ENCODE measurements at places on chromosomes 13 and 19.

- no peak for DNase-seq
Measured at GRCh38 chr19:33806434-33806881, 9.8 kb downstream of the KCTD15 start.

DNA sequence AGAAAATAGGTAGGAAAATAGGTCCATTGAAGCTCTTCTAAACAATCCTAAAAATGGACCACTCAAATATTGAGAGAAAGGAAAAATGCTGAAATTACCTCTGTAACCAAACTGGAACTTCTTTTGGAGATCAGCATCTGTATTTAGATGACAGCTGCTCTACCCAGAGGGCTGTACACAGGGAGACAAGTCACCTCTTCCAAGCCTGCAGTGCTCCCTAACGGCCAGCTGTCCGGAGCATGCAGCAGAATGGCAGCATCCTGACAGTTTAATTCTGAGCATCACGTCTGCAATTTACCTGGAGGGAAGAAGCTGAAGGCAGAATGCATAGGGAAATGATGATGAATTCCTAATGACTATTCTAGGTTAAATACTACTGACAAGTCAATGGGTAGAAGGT, 62.8 kb upstream of the DIAPH3 start:
- no peak for DNase-seq

DNA sequence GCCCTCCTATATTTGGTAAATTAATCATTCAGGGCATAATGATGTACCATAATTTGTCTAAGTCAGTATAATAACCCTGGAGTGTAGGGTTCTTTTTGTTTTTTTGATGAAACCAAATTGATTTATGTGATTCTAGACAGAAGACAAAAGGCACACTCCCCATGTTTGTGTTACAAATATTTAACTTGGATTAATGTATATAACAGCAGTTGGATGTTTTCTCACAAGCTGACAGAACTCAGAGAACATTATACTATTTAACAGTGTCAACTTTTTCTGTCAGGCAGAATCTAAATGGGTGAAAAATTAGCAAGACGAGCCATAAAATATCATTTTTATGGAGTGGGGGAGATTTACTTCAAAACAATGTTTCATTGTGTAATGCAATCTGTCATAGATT, 15.2 kb downstream of the CBY2 start:
- no peak for DNase-seq

DNA sequence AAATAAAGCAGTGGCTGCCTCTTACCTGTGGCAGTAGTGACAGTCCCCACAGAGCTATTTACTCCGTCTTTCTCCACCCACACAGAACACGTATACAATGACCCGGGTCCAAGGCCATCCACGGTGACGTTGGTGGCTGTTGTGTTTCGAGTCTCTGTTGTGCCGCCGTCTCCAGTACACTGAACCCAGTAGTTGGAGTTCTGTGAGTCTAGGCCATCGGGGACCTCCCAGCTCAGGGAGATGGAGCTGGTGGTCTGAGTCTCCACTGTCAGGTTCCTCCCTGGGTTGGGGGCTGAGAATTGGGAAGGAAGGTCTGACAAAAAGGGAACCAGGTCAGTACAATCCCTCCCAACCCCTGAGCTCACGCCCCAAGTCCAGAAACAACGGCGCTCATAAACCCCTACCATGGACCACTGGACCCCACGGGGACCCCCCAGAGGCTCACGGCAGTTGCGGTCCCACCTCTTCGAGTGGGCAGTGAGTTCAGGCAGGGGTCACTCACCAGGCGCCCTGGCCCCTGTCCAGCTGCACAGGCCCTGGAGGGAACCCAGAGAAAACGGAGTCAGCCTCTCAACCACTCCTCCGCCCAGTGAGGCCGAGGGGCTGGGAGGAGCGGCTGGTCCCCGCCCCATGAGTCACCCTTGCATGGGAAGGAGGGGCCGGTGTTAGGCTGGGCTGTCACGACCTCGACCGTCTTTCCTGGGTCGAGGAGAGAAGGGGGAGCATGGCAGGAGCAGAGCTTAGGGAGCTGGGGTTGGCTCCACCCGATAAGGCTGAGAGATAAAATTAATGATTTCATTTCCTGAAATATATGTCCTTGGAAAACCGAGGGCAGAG, 2.4 kb downstream of the PTPRH start:
- peak; percentile 45 for DNase-seq

DNA sequence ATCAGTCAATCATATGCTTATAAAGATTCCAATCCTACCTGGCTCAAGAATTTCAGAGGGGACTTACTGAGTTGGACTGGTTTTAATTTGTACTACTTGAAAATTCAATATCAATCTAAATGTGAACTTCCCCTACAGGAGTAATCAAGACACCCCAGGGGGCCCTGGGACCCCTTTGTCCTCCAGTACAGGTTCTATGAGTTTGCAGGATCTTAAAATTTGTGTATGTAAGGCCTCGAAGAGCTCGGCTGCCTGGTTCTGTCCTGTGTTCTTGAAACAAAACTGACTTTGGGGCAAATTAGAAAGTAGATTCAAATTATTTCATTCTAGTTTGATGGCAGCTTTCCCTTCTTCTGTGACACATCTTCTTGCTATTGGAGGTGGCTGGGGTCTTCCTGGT, 261.3 kb downstream of the KCNRG start:
- DNase-seq: no peak

- no peak for DNase-seq
Measured at GRCh38 chr13:35729926-35730627, 253.6 kb upstream of the MAB21L1 start.

GRCh38 chr19:10424011-10424637, 3.8 kb downstream of the PDE4A start:
- peak; percentile 61 for DNase-seq

DNA sequence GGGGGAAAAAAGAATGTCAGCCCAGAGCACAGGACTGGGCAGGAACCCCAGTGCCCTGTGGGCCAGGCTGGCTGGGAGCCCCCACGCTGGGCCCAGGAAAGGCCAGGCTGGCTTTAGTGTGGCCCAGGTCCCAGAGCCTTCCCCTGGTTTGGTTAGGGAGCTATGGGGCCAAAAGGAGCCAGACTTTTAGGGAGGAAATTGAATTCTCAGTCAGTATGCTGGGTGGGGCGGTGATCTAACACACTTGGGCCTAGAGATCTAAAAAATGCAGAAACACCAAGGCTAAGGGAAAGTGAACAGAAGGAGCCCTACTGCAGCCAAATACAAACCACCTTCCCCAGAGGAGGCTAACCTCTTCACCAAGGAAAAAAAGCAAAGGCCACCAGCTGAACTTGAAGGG, 137.5 kb downstream of the CRYL1 start:
- no peak for DNase-seq

- peak; percentile 21 for DNase-seq
Measured at GRCh38 chr19:53466726-53467484, 628 bp upstream of the ZNF813 start.

DNA sequence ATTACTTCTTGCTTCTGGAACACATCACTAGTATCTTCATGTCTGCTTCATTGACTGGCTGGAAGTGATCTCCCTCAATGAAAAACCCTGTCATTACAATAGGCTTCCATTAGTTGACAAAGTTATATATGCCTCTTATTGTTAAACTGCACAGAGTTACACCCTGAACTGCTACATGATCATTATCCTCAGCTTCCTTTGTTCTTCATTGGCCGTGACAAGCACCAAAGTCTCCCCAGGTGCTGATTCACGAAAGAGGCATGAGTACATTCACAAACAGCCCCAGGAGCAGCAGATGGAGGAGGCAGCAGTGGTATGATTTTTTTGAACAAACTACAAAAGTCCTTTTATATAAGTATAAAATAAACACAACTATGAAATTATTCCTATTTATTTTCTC, 51.4 kb downstream of the VWA8 start:
- DNase-seq: no peak

DNA sequence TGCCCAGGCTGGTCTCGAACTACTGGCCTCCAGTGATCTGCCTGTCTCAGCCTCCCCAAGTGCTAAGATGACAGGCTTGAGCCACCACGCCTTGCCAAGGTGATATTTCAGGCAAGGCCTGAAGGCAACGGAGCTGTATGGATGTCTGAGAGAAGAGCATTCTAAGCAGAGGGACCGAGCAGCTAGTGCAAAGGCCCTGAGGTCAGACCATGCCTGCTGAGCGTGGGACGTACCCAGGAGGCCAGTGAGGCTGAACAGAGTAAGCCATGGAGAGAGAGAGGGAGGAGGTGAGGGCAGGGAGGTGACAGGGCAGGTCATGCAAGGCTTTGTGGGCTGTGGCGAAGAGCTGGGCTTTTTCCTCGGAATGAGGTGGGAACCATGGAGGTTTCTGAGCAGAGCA, 3.4 kb upstream of the SLC44A2 start:
- no peak for DNase-seq

- DNase-seq: no peak
Measured at GRCh38 chr13:61751039-61751438, 335.4 kb upstream of the PCDH20 start.

GRCh38 chr19:45670670-45671453, 2.8 kb downstream of the GIPR start:
- DNase-seq: peak; percentile 44

DNA sequence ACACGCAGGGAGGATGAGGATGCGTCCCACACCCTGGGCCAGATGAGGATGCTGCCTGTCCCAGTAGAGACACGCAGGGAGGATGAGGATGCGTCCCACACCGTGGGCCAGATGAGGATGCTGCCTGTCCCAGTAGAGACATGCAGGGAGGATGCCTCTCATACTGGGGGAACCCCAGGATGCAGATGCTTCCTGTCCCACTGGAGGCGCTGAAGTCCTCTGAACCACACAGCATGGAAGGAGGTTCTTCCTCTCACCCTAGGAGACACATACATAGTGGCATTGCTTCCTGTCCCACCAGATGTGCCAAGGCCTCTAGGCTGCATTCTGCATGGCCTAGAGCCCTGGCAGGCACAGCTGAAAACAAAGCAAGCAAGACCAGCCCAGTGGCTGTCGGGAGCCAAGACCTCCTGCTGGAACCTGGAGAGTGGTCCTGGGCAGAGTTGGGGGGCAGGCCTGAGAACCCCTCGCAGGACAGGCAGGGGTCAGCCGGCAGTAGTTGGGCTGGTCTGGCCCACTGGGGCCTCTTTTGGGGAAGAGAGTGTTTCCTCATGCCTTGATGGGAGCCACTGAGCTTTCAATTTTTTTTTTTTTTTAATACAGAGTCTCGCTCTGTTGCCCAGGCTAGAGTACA, 4.3 kb downstream of the HPN start:
- no peak for DNase-seq

- no peak for DNase-seq
Measured at GRCh38 chr19:46615966-46616365, 8.9 kb downstream of the PTGIR start.

DNA sequence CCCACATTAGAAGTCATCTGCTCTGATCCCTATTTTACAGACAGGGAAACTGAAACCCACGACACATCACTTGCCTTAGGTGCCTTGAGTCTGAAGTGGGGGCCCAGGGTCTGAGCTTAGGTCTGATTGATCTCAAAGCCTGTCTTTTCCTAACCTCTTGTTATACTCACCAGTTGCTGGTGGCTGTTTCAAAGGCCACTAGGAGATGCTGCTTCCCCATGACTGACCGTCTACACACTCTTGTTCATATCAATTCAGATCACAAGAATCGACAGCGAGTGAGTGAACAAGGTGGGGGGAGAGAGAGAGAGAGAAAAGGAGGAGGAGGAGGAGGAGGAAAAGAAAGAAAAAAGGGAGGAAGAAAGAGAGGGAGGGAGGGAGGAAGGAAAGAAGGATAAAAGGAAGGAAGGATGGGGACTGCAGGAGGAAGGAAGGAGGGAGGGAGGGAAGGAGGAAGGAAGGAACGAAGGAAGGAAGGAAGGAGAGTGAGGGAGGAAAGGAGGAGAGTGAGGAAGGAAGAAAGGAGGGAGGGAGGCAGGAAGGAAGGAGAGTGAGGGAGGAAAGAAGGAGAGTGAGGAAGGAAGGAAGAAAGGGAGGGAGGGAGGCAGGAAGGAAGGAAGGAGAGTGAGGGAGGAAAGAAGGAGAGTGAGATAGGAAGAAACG, 3.3 kb downstream of the OR10H1 start:
- DNase-seq: peak; percentile 22

DNA sequence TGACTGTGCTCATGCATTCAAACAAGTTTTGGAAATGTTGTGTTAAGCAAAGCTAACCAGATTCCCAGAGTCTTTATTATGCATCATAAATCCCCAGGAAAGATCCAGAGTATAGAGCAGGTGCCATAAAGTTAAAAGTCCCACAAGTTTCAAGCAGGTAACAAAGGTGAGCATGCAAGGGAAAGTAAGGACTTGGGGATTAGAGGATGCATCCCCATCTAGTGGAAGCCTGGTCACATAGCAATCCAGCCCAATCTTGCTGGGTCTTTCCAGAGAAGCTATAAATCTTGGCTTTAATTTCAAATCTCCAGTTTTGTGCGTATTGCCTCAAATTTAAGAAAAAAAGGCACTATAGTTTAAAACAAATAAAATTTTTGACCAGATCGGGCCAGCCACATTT, 72.7 kb downstream of the ZNF254 start:
- DNase-seq: no peak

DNA sequence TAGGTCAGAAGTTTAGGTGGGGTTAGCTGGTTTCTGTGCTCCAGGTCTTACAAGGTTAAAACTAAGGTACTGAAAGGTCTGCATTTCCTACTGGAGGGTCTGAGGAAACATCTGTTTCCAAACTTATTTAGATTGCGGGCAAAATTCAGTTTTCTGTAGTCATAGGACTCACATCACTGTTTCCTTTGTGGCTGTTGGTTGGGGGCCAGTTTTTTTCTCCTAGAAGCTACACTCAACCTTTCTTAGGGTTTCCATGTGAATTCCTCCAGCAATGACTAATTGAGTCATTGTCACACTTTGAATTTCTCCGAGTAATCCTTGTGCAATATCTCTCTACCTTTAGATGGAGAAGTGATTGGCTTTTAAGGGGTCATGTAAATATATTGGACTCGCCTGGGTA, 773.4 kb upstream of the SLITRK1 start:
- no peak for DNase-seq

DNA sequence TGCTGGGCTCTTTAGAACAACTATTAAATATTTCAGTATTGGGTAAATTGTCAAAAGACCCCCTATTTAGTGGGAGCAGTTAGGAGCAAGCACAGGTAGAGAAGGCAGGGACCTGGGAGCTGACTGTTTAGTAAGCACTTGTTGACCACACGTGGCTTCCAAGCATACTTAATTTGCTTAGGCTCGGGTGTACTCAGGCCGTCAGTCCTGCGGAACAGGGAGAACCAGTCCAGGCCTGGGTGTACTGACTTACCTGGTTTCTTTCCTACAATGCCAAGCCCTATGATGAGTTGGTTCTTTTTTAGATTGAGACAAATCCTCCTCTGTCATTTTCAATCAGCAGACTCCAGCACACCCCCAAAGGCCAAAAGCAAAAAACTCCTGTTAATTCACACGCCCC, 90.0 kb downstream of the WDFY2 start:
- DNase-seq: no peak

DNA sequence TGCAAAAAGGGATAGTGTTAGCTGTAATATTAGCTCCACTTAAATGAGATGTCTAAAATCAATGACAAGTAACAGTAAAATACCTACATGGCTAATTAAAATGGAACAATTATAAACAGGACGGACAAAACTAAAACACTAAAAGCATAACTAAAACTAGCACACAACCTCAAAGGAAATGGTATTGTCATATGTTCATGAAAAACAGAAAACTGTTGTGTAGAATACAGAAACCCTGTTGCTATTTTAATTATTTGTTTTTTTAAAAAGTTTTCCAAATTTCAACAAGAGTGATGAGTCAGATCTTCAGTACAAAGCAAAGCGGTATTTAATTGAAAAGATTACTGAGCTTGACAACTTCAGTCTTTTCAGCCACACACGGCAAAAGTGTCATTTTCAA, 4.2 kb downstream of the RCBTB2 start:
- DNase-seq: no peak

Measured in activated CD8-positive, alpha-beta memory T cell treated with anti-CD3 and anti-CD28 coated beads, Interleukin-2, amount 50 U/mL, for 4 hours (primary cell).